ENCODE measurements at places on chromosomes 1 and 21. TPM values are rescaled to one million over a fixed set of nuclear protein-coding genes. Genes with fewer than 3 reads are reported as not detected.

Gene PIGP
- 4.7 TPM for total RNA-seq

Gene TSTD1
- total RNA-seq, result 3.8 TPM

Gene ST6GALNAC5
- not detected for total RNA-seq

Gene CLCA4
- total RNA-seq, result not detected

Gene HES2
- 18.1 TPM for total RNA-seq

Gene CELA3B
- total RNA-seq, result not detected

Gene CD53
- total RNA-seq, result not detected

Gene IFFO2
- 17.1 TPM for total RNA-seq

Gene MYOG
- total RNA-seq, result not detected

Gene CNKSR1
- total RNA-seq, result not detected

Gene ATP1A4
- total RNA-seq, result not detected

Gene MTR
- total RNA-seq, result 40.5 TPM

Gene TLCD4
- 0.16 TPM for total RNA-seq

Gene USH2A
- total RNA-seq, result not detected

Gene ADCY10
- under 0.01 TPM for total RNA-seq

Gene HMGCS2
- not detected for total RNA-seq

Gene EXOSC10
- total RNA-seq, result 72.1 TPM

Gene SNAPIN
- total RNA-seq, result 41.4 TPM

Gene ZNF593OS
- not detected for total RNA-seq

Gene CFAP141
- total RNA-seq, result not detected

Gene EGLN1
- total RNA-seq, result 138 TPM

Gene CNR2
- not detected for total RNA-seq

Gene CDK18
- total RNA-seq, result 0.16 TPM

Gene HCN3
- 1.0 TPM for total RNA-seq

Gene WDR64
- not detected for total RNA-seq

Gene INSRR
- total RNA-seq, result not detected

Gene RERE
- total RNA-seq, result 45.5 TPM

Gene TSACC
- total RNA-seq, result 0.32 TPM

Gene FOXO6
- total RNA-seq, result not detected

Gene BARHL2
- total RNA-seq, result under 0.01 TPM

Gene LHX8
- not detected for total RNA-seq

Gene SLC35F3
- not detected for total RNA-seq

Gene GBP4
- total RNA-seq, result 24.8 TPM

Gene SERBP1
- total RNA-seq, result 288 TPM

Gene SMCP
- total RNA-seq, result not detected

Gene KRTAP27-1
- total RNA-seq, result not detected

Measured in bladder microvascular endothelial cell (primary cell).